Pons (tissue), 1 donor: ENCODE measurements at places on chromosomes 1 and 21.
A peak's percentile ranks its signal among the peaks of the same experiment; 100 is the strongest.

GRCh38 chr1:66521721-66522365 is 12.1 kb upstream of the SGIP1 start:
- DNase-seq: no peak

DNA sequence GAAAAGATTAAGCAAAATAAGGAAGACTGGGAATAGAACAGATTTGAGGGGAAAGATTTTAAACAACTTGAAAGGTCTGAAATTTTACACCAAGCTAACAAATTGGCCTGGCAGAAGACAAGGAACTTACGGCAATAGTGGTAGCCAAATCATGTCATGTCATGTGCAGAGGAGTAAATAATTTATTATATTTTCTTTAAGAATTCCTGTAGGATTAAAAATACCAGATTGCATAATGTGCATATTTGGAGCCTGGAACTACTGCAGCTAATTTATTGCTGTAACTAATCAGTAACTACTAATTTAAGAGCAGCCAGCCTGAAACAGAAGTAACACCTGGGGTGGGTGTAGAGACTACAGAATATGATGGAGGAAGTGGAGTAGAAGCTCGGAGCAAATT is 334.3 kb downstream of the TGFB2 start:
- no peak for DNase-seq

DNA sequence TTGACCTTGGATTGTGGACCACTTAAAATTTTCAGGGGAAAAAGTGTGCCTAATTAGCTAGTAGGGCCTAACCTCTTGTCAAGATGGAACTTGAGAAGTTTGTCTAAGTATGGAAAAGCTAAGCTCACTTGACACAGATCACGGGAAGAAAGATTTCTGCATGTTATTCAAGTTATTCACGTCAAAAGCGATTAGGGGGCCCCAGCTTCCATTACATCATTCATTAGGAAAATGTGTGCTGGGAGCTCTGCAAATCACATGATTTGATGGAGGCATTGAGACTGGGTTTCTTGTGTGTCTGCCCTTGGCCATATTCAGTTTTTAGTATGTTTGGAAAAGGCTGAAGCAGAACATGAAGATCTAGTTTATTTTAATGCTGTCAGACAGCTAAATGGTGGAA is 15.5 kb upstream of the POGZ start:
- no peak for DNase-seq

DNA sequence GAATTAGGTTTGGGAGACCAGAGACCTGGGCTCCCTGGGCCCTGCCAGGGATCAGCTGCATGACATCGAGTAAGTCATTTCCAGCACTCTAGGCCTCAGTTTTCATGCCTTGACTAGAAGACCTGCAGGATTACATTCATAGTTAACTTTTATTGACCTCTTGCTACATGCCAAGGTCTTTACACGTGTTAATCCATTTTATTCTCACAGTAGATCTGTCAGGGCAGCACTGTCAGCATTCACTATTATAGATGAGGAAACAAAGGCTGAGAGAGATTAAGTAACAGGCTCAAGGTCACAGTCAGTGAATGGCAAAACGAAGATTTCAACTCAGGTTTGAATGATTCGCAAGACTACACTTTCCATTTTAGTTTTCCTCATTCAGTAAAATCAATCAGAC is 37.0 kb downstream of the PGM1 start:
- DNase-seq: no peak

DNA sequence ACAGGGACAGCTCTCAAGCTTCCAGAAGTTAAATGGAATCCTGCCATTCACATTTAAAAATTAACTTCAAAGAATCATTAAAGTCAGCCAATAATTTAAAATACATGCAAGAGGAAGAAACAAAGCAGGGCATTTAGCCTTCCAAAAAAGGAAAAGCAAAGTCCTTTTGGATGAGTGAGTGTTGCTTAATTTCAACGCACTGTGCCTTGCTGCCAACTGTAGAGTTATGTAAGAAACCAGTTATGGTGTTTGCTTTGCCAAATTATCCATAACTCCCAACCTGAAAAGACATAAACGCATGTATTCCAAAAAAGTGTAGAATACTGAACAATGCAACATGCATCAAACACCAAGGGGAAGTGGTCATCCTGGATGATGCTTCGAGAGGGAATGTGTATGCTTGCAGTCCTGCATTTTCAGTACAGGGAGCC is 16.1 kb upstream of the KCNE1 start:
- no peak for DNase-seq

GRCh38 chr21:27101523-27101922 is 134.6 kb upstream of the ADAMTS5 start:
- DNase-seq: no peak

- DNase-seq: no peak
Measured at GRCh38 chr1:198122693-198123092, 34.1 kb upstream of the NEK7 start.

GRCh38 chr1:157695417-157695816 is 5.2 kb downstream of the FCRL3 start:
- DNase-seq: no peak

GRCh38 chr1:225813214-225813964 is 3.5 kb downstream of the EPHX1 start:
- DNase-seq: peak; percentile 52

DNA sequence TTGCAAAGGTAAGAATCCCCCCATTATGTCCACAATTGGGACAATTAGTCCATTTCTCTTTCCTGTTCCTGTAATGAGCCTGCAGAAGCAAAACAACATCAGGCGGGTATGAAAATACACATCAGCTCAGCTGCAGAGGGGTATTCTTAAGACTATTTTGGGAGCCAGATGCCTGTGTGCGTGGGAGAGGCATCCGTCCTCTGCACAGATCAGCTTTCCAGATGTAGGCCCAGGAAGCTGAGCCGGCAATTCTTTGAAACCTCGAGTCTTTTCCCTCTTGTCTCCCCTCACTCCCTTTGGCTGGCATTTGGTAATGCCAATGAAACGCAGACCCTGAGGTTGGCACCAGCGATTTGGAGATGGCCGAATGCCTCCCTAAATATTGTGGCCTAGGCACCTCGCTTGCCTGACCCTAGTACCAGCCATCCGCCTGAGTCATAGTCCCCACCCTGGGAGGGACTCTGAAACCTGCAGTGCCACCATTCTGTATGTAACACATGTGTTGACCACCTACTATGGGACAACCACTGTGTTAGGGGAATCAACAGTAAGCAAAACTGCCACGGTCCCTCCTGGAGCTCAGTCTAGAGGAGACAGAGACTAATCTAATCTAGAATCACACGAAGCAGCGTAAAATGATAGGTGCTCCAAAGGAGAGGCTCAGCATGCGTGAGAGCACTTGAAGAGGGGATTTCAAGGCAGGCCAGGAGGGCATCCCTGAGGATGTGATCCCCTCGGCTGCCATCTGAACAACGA is 603.0 kb downstream of the MATN1 start:
- DNase-seq: no peak

GRCh38 chr1:52842643-52843310 is at the start of gene ZYG11A:
Gene ZYG11A (plus strand): TSS chr1:52842760. CDS start chr1:52842884, 124 bp downstream.
- DNase-seq: no peak

DNA sequence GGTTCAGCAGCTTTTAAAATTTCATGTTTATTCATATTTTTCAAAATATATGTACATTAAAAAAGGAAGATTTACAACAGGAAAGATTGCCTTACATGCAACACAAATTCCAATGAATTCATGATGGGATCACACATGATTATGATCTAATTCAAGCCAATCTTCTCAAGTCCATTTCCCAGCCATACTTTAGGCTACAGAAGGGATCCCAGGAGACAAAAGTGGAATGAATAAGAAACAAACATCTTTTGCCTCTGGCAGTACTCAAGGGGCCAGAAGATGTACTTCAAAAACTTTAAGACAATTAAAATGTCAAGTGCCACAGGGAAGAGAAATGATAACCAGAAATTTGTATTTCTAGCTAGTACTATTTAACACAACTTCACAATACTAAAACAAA is 10.2 kb upstream of the SH2D5 start:
- DNase-seq: no peak

- DNase-seq: no peak
Measured at GRCh38 chr1:234709473-234710228, 99.7 kb upstream of the IRF2BP2 start.

DNA sequence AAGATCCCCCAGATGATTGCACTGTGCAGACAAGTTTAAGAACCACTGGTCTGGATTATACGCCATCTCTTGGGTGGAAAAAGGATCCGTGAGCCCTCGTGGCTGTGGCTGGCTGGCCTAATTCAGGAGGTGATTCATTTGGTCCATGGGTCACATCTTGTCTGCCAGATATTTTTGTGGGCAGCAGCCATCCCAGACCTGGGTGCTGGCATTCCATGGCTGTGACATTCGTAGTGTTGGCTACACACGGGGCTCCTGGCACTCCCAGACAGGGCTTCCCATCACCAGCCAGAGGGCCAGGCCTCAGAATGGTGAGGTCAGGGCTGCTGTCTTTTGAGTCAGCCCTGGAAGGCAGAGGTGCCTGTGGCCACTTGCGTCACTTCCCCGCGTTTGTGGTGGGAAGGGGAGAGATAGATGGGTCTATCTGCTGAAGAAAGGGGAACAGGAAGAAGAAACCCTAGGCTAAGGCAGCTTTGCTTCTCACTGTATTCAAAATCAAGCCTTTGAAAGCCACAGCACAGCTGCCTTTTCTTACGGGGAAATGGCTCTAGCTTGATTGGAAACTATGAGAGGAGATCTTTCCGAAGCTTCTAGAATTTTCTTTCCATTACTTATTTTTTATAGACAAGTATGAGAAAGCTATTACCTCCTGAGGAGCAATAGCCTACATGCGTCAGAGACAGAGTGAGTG is 32.4 kb downstream of the EIF2D start:
- peak; percentile 85 for DNase-seq

- DNase-seq: no peak
Measured at GRCh38 chr1:240854367-240854766, 242.4 kb upstream of the GREM2 start.

- peak; percentile 92 for DNase-seq
Measured at GRCh38 chr1:26695356-26696118, at the start of gene ARID1A. Gene ARID1A (plus strand): TSS chr1:26696015. CDS start chr1:26696404, 389 bp downstream.

GRCh38 chr1:22821027-22821426 is 110.4 kb downstream of the EPHB2 start:
- no peak for DNase-seq

- no peak for DNase-seq
Measured at GRCh38 chr1:203559523-203559922, 65.6 kb downstream of the OPTC start.

DNA sequence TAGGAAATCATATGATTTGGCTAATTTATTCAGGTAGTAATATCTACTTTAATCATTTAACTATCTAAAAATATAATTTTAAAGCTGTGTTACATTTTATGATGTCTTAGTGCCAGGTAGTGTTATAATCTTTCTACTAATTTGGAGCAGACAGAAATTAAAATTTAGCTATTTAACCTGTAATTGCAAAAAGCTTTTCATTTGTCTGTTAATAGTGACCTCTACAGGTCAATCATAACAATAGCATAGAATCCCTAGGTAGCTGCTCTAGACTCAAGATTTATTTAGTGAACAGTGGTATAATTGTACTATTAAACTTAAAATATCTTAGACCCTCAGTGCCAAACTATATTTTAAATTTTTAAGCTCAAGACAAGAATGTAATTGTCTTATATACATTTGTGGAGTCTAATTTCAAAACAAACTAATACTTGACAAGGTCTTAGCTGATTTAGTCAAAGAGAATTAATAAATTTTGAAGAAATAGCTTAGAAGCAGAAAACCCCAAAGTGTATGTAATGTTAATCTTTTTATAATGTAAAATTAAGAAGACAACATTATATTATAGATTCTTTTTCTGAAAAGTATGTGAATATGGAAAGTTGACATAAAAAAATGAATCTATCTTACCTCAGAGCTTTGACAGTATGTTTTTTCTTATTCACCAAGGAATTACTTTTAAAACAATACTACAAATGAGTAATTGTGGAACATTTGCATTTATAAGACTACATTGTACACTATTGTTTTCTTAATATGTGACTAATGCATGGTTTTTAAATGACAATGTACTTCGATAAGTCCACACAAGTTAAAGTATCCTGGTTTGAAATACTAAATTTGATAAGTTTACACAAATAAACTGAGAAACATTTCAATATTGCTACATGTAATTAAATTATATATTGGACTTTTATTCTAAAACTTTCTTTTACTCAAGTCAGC is 64.1 kb upstream of the RNPC3 start:
- peak; percentile 33 for DNase-seq

DNA sequence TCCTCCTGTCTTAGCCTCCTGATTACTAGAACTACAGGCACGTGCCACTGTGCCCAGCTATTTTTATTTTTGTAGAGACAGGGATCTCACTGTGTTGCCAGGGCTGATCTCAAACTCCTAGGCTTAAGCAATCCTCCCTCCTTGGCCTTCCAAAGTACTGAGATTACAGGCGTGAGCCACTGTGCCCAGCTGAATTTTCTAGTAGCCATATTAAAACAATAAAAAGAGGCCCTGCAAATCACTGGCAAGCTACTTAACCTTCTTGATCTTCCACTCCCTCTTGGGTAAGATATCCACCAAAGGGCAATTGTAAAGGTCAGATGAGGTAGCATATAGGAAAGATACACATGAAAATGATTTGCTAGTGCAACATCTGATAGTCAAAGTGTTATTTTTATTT is 65.6 kb upstream of the SRSF10 start:
- DNase-seq: no peak

DNA sequence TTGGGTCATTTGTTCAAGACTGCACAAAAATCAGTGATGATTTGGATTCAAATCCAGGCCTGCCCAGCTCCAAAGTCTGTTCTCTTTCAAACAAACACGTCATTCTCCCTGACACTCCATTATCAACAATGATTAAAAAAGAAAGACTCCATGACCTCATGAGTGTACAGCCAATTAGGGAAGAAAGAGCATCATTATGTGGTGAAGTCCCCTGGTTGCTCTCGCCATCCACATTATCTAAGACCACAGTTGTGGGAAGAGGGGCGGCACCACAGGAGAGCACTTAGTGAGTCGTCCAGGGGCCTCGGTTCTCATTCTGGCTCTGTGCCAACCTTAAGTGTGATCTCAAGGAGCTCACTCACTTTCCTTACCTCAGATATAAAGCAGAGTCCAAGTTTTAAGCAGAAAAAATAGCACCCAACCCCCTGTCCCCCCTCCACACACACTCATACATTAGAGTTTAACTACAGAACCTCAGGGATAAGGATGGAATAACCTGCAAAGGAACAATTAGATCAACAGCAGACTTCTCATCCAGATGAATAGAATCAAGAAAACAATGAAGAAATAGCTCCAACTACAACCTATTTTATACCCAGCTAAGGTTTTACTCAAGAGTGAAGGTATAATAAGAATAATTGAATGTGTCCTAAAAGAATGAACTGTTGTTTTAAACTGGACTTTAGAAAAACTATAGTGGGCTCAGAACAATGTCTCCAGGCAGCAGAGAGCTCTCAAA is 47.8 kb downstream of the COL6A1 start:
- no peak for DNase-seq

- DNase-seq: no peak
Measured at GRCh38 chr1:28170001-28170596, 6.4 kb downstream of the PTAFR start.

DNA sequence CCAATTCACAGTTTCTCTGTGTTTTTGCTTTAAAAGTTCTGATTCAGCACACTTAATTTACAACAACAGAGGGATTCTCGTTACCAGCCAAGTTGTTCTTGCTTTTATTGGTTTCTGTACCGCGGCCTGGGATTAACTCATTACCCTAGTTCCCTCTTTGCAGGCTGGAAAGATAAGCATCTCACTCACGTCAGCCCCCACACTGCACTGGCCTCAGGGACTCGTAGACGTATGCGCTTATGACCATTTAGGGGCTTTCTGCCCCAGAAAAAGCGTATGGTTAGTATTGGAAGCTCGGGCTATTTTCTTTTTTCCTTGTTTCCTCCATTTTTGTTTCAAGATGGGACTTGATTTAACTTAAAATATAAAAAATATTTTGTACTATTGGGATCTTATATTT is 76.0 kb downstream of the POFUT2 start:
- DNase-seq: no peak

GRCh38 chr1:118075116-118075515 is 109.9 kb downstream of the SPAG17 start:
- DNase-seq: no peak
